ENCODE measurements at places on chromosomes 1 and 21. TPM values are rescaled to one million over a fixed set of nuclear protein-coding genes. Genes with fewer than 3 reads are reported as not detected.

- no peak for DNase-seq
Observed at GRCh38 chr1:172537366-172537765, 4.4 kb downstream of the SUCO start.

The CCDC17 gene
- total RNA-seq = 1.9 TPM

DNA sequence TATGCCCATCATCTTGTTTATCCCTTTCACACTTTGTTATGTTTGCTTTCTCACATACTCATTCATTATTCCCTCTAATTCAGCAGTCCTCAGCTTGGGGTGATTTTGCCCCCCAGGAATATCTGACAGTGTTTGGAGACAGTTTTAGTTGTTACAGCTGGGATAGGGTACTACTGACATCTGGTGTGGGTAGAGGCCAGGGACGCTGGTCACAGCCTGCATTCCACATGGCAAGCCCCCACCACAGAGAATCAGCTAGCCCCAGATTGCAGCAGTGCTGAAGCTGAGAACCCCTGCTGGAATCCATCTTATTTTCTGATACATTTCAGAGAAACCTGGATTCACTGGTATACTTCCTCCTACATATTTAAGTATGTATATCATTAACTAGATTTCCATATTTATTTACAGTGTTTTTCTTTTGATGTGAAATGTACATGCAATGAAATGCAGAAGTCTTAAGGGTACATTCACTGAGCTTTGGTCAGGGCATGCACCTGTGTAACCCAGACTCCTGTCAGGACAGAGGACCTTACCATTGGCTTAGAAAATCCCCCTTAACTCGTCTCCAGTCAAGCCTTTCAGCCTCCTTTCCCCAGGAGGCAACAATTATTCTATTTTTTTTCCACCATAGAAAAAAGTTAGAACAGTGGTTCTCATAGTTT is 68.3 kb downstream of the KIF26B start:
- DNase-seq = no peak

DNA sequence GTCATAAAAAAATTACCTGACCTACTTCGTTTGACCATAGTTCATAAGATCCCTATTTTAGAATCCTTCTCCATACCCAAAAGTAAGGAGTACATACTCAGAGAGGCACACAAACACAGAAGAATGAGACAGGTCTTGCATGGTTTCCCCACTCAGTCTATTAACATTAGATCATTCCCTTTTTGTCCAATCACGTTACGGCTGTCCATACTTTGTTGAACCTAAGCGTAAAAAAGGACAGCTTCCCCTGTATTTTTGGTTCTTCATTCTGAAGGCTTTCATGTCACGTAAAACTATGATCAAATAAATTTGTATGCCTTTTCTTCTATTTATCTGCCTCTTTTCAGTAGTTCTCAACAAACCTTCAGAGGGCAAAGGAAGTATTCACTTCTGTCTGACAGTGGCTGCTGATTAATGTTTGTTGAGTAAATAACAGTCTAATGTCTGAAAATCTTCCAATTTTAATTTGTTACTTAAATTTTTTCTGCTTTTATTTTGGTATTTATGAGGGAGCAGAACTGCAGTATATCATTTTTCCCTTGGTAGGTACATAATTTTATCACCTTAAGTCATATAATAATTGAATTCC is 16.4 kb downstream of the PKN2 start:
- no peak for DNase-seq

DNA sequence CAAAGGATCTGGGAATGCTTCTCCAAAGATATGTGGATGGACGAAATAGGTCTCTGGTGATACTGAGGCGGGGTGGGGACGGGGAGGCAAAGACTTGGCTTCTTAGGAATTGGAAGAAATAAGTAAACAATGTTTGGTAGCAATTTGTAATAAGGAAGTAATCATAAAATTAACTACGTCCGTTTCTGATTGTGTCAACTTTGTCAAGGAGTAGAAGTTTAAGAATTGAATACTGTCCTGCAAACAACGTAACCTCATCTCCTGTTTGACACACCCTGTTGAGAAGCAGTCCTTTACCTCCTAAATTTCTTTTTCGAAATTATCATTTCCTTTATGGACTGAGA is 471 bp downstream of the POLR3C start:
- no peak for DNase-seq

The ATP1A4 gene
- 0.20 TPM for total RNA-seq
